ENCODE measurements at places on chromosomes 4 and X.

GRCh38 chr4:114677346-114677979 is 78.9 kb downstream of the UGT8 start:
- no peak for DNase-seq

GRCh38 chr4:87026800-87027495 is 92.1 kb downstream of the AFF1 start:
- DNase-seq: no peak

DNA sequence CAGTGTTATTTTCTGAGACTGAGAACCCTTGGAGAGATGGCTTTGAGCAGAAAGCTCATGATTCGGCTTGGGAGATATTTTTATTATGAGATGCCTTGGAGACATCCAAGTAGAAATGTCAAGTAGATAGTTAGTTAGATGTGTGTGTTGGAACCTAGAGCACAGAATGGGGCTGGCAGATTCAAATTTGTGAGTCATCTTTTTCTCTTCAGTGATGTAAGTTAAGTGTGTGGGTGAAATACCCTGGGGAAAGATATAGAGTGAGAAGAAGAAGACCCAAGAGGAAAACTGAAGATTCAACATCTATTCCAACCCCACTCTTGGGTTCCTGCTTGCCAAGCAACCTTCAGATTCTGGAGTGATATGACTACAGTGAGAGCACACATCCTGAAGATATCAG is 580.8 kb upstream of the AMOT start:
- DNase-seq: no peak

DNA sequence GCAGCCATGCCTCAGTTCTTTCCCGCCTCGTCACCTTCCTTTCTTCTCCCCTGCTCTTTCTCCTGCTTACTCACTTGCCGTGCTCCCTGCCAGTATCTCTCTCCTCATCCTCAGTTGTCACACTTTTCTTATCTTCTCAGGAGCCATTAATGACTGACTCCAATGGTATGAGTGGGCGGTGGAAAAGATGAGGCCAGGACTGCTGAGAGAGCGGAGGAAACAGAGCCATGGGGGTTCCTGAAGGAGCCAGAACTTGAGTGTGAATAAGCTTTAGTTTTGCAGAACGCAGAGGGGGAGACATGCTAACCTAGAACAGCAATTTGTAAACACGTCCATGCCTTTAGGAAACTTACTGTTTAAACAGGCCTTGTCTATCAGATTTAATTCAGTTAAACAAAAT is 126.5 kb downstream of the CHIC2 start:
- no peak for DNase-seq

GRCh38 chr4:143482840-143483239 is 30.7 kb upstream of the SMARCA5 start:
- no peak for DNase-seq

GRCh38 chr4:176334066-176334465 is 14.3 kb downstream of the SPCS3 start:
- no peak for DNase-seq

GRCh38 chr4:82802911-82803310 is 4.3 kb upstream of the SCD5 start:
- no peak for DNase-seq

DNA sequence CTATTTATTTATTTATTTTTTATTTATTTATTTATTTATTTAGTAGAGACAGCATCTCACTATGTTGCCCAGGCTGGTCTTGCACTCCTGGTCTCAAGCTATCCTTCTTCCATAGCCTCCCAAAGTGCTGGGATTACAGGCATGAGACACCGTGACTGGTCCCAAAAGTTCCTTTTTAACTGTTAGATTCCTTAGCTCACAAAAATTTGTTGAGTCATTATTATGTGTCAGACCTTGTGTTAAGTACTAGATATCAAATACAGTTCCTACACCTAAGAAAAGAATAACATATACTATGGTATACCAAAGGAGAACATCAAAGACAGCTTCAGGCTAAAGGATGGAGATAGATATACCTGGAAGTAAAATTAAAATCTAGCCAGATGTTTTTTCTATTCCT is 11.6 kb downstream of the FGA start:
- DNase-seq: no peak

- no peak for DNase-seq
Observed at GRCh38 chr4:115664285-115664684, 550.9 kb upstream of the NDST4 start.

GRCh38 chr4:184536881-184537248 is 62.5 kb upstream of the IRF2 start:
- DNase-seq: no peak

- no peak for DNase-seq
Observed at GRCh38 chr4:106140601-106141000, 175.4 kb downstream of the TBCK start.

- no peak for DNase-seq
Observed at GRCh38 chr4:27288496-27288895, 427.9 kb downstream of the STIM2 start.

DNA sequence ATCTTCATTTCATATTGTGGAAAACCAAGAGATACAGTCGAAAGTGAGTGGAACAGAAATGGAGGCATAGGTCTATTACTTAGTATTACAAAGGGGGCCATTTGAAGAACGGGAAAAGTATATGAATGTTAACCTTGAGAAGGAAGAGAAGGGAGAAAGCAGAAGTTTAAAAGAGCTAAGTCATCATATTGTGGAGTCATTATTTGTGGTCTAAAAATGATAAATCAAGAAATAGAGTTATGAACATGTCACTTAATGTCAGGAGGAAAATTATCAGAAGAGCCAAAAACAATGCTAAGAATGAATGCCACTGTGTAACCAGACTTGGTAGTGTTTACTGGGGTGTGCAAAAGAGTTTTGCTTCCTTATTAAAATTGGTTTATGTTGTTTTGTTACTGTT is 589.5 kb upstream of the LCORL start:
- no peak for DNase-seq

DNA sequence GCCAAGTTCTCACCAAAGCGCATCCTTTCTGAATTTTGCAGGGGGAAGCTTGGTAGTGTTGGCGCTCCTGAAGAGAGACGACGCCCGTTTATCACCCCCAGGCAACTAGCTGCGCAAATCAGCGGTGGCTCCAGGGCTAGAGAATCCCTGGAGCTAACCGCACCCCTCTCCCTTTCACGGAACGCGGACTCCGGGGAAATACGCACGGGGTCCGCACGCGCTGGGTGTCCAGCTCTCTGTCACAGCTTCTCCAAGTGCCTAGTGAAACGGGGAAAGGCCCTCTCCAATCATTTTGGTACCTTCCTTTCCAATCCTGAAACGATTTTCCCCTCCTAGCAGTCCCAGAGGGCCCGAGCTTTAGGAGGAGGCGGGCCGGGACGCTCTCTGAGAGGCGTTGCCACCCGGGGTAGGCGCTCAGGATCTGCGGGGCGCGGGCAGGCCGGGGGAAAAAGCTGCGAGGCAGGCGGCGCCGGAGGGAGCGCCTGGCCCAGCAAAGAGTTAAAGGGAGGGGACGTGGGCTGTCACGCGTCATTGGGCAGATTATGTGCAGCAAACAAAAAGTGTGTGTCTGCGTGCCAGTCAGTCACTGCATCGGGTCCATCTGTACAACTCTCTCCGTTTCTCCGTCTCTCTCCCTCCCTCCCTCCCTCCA is at the start of gene PRDM8:
Gene PRDM8, plus strand, starts transcription at position 582 of the 652 bp plus-strand sequence. CDS start 2,578 bp downstream, outside the sequence.
- no peak for DNase-seq

GRCh38 chr4:39415678-39416283 is 9.1 kb downstream of the KLB start:
- no peak for DNase-seq

GRCh38 chrX:129721870-129722269 is 16.9 kb upstream of the XPNPEP2 start:
- no peak for DNase-seq

GRCh38 chr4:169993531-169993930 is 32.7 kb downstream of the MFAP3L start:
- no peak for DNase-seq

DNA sequence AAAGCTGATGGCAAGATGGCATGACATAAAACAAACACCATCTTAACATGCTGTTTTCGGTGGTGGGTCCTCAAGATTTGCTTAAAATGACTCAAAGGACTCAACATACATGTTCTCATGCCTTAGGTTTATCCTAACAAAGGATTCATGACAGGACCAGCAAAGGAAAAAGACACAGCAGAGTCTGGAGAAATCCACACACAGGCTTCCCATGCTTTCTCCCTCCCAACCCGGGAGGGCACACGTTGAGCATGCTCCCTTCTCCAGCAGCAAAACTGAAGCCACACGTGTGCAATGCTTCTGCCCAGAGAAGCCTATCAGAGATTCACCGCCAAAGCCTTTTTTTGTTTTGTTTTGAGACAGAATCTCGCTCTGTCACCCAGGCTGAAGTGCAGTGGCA is 39.9 kb downstream of the SAT1 start:
- DNase-seq: no peak

GRCh38 chr4:138298866-138299265 is 56.7 kb upstream of the SLC7A11 start:
- DNase-seq: no peak

- DNase-seq: no peak
Observed at GRCh38 chrX:17748684-17749083, 11.4 kb downstream of the SCML1 start.

DNA sequence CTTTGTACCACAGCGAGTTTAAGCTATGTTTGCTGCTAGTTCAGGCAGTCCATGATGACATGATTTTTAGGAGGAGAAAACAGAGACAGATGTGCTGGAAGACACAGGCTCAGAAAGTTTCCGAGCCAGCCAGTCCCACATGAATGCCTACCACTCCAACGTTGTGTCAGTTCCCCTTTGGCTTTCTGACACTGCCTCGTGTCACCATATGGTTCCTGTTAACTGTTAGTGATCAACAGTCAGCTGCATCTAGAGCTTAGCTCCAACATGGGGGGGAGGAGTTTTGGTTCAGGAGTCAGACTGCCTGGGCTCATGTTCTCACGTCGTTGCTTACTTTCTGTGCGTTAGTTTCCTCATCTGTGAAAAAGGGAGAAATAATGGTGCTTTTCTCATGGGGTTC is 343.7 kb downstream of the MID1IP1 start:
- DNase-seq: no peak

- no peak for DNase-seq
Observed at GRCh38 chr4:79528241-79528706, 120.2 kb upstream of the GK2 start.

DNA sequence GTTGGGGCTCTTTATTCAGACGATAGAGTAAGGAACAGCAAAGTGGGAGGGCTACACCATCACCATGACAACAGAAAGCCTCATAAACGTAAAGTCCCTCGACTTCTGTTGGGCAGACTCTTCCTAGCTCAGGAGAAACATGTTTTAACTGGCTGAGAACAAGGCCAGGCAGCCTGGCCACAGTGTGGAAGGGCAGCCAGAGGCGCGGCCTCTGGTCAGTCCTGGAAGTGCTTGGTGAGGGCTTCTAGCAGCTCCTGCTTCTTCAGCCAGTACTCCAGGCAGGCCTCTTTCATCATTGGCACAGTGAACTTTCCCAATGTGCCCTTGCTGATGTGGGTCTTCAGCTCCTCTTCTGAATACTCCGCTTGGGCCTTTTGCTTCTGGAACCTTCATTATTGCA is 690.9 kb downstream of the PCDH19 start:
- no peak for DNase-seq

DNA sequence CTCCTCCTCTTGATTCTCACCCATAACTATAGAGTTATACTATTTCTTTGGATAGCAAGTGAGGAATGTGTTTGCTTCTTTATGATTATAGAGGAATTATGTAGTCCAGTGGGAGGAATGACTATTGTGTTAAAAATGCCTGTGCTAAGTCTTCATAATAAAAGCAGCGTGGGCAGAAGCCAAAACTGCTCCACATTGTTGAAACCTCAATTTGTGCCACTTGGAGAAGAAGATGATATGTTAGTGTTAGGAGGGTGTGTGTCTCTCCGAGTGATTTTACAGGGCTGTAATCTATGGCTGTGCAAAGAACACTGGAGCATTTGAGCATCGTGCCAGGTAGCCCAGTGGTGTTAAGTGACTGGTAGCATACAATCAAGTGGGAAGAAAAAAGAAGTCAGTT is 74.3 kb downstream of the FRAS1 start:
- no peak for DNase-seq

- no peak for DNase-seq
Observed at GRCh38 chr4:101020956-101021355, 326.4 kb downstream of the PPP3CA start.

DNA sequence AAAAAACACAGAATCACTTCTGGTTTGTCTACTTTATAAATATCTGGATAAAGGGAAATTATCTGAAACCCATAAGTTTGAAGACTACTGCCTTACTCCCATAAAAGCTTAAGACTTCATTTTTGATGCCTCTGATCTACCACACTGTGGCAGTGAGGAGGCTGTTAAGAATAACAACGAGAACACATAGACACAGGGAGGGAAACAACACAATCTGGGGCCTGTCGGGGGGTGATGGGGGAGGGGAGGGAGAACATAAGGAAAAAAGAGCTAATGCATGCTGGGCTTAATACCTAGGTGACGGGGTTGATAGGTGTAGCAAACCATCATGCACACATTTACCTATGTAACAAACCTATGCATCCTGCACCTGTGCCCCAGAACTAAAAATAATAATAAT is 573.7 kb downstream of the GBA3 start:
- no peak for DNase-seq

DNA sequence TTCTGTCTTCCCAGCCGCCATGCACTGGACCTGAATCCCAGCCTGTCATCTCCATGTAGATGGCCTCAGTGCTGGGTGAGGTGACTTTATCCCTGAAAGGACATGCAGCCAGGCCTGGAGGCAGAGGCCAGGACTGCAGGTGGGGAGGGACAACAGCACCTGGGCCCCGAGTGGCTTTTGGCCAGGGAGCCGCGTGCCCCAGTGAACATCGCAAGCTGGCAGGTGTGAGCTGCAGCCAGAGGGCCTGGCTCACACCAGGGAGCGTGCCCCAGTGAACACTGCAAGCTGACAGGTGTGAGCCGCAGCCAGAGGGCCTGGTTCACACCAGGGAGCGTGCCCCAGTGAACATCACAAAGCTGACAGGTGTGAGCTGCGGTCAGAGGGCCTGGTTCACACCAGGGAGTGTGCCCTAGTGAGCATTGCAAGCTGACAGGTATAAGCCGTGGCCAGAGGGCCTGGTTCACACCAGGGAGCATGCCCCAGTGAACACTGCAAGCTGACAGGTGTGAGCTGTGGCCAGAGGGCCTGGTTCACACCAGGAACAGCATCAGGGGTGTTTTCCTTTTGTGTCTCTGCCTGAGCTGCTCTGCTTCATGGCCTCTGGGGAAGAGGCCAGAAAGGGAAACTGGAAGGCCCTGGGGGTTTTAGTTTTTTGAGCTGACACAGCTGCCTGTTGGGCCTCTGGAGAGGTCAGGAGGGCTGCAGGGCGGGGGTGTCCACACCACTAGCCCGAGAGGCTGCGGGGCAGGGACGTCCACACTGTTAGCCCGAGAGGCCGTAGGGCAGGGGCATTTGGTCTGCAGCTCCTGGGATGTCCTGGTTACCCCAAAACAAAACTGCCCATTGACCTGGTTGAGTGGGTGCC is 22.7 kb upstream of the PSAPL1 start:
- no peak for DNase-seq

DNA sequence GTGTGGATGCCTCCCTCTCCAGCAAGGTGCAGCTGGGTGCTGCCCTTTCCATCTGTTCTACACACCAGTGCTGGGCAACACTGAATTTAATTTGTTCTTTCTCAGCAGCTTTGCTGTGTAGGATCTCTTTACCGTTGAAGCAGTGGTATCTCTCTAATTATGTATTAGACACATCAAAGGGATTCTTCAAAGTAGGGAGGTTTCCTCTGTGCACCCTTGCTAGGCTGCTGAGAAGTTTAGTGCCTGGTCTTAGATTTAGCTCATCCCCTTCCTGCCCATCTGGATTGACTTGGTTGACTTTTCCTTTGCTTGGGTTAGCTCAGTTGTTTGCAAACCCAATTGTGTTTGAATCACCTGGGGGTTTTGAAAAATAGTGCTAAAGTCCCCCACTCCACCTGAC is 27.8 kb upstream of the LDB2 start:
- DNase-seq: no peak

GRCh38 chr4:117545039-117545438 is 459.7 kb upstream of the TRAM1L1 start:
- no peak for DNase-seq

All from CD8-positive, alpha-beta memory T cell (primary cell).